ENCODE measurements at places on chromosomes 12 and 14.

DNA sequence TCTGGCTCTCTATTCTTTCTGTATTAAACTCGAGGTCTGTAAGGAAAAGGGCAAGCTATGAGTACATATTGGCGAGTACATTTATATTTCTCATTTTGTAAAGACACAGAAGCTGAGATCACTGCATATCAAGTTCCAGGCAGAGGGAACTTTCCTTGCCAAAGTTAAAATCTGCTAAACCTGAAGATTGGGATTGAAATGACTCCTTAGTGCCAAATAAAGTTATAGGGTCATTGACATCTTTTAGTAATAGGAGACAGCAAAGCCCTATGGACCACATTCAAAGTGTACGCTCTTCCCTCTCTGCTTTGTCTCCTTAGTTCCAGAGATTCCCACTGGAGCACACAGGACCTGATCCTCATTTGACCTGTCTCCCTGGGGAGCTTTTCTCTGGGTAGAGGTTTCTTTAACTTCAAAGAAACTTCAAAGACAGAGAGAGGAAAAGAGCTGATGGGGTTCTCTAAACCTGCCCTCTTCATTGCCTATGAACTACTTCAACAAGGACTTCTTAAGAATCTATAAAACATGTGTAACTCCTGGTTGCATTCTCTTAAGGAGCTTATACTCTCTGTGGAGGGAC lies 42.6 kb upstream of the PTPRR start:
- DNase-seq, result no peak

GRCh38 chr14:36591482-36591881 lies 9.1 kb upstream of the NKX2-8 start:
- no peak for DNase-seq

DNA sequence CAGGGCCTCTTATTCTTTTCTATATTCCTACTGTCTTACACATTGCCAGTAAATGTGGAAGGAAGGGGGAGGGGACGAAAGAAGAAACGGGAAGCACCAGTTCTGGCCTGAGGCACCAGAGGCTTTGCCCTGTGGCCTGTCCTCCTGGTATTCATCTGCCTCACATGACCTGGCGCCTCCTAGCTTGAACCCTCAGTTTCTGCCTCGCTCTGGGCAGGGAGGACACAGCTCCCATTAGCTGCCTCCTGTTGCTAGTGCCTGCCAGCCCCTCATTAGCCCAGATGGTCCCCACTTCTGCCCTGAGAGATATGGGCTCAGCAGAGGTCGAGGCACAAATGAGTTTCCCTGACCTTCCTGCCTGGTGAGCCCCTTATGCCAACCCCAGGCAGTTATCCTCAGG lies 3.0 kb upstream of the PLEKHG6 start:
- DNase-seq, result no peak

DNA sequence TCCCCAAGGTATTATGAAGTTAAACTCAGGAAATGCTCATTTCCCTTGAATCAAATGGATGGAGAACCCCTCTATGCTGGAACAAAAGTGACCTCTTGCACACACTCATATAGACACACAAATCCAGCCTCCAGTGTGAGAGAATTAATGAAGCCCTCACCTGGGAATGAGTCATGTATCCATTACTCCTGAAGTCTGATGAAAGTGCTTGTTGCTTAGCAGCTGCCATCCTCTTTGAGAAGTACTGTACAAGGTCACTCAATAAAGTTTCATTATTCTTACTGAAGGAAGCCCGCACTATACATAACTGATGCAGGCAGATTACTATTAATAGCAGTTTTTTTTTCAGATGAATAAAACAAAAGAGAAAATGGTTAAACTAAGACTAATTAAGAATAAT lies 102.3 kb downstream of the RERG start:
- no peak for DNase-seq

DNA sequence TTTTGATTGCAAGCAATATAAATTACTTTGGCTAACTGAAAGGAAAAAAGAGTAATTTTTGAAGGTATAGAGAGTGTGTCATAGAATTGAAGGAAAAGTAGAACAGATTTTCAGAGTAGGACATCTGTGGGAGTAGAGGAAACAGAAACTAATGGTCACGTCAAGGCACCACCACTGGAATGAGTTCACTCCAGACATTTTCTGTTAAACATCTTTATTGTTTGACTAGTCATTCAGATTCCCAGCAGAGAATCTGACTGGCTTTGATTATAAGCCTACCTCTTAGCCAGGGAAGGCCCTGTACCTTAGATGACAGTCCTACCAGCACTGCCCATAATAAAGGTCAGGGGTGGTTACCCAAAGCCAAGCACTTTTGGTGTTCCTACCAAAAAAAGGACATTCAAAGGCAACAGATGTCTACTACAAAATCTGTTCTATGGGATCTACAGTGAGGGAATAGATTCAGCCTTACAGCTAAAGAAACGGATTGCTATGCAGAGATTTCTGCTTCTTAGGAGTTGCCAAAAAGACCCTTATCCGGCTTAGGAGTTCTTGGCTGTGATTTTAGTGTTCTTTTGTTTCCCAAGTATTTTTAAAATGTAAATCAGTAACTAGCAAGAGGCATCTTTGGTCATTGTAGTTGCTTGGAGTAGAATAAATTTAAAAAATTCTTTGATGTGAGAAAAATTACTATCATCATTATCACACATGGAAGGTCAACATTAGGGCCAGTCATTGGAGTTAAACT lies 410.8 kb downstream of the RAD51B start:
- no peak for DNase-seq

DNA sequence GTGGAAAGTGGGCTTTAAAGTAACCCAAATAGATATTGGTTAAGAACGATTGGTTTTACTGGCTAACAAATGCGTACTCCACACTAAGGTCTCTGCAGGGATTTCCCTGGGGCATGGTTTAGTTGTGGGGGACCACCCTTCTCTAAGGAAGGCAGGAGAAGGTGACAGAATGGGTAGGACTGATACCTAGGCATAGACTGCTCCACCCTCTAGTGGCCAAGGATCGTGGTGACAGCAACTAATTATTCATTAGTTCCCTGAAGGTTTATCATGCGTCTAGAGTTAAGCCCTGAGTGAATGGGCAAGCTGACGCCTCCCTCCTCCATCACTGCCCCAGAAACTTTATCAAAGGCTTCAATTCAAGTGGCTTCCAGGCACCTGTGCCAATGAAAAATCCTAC lies 9.1 kb downstream of the FAM181A start:
- no peak for DNase-seq

- DNase-seq, result no peak
These were observed 15.7 kb downstream of the SNRPF start for GRCh38 chr12:95874452-95874851.

DNA sequence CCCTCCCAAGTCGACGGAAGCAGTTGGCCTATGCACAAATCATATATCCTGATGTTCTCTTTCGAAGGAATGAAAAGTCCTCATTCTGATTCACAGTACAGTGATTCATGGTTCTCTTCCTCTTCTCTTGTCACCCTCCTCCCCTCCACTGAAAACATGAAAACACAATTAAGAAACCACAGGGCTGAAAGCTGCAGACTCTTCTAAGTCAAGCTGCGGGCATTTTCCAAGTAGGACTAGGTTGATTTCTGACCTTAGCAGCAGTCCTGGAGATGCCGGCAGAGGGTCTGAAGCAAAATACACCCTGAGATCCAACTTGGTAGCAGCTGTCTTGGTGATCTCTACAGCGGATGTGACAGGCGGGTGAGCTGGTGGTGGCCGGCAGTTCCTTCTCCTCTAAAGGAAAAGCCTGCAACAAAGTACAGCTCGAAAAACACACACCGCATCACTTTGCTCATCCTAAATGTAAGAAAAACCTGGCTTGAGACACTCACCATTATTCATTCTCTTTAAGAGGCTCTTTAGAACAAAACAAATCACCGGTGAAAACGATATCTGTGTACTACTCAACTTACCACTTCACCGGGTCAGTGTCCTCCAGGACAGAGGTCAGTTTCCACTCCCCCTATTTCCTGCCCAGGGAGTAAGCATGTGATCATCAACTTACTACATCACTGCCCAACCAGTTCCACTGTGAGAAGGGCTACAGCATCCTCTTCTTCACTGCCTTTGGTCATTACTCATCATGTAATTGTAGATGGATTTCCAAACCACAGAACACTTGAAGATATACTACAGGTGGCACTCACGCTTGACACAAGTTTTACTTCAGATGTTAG lies 6.0 kb downstream of the TMCC3 start:
- no peak for DNase-seq

DNA sequence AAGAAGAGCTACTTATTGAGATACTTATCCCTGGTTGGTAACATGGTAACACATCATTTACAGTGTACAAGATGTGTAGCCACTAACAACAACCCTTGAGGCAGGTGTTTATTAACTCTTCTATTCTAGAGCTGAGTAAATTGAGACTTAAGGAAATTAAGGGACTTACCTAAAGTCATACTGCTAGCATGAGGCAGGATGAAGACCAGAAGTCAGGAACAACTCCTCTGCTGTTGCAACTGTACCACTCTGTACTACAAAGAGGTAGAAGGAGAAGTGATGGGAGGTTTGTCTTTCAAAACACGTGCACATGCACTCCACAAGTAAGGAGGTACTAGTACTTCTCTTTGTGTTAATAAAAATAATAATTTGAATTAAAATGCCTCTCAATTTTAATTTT lies 79.9 kb downstream of the LLPH start:
- DNase-seq, result no peak

GRCh38 chr12:88677464-88677863 lies 97.2 kb upstream of the KITLG start:
- no peak for DNase-seq

DNA sequence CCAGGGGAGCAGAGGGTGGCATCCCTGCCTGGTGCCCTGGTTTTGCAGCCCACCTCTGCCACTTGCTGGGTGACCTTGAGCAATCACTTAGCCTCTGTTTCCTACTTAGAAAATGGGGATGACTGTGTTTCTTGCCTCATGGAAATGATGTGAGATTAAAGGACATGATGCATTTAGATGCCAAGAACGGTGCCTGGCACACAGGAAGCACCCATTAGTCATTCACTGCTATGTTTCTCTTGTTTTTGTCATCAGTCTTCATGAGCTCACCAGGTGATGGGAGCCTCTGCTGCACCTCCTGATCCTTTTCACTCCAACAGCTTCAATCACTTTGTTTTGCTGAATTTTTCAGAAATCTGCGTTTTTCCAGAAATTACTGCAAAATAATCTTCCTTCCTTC lies 23.6 kb upstream of the ATF1 start:
- DNase-seq, result no peak

DNA sequence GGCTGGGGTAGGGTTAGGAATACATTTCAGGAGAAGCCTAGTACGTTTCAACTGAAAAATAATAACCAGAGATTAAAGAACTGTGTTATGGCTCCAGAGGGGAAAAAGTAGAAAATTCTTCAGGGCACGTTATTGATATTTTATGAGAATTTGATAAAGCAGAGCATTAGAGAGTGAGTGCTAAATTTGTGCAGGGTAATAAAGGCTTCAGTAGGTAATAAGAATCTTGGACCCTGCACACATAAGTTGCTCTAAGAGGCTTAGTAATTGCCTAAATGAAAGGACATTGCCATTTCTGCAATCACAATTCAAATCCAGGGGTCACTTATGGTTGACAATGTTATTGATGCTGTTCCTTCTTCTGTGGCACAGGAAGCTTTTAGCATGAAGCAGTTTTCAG lies 439.4 kb upstream of the DCN start:
- DNase-seq, result no peak

DNA sequence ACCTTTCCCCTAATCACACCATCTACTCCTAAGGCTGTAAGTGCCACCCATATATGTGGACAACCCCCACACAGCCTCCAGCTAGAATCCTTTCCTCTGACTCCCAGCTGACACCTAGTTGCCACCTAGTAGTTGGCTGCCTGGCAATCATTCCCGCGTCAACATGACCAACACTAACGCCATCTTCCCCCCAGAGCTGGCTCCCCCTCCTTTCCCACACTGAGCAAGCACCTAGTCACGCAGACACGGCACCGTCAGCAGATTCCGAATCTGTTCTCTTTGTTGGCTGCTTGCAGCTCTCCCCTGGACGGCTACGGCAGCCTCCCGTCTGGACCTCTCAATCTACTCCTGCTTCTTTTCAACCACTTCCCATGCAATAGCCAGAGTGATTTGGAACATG lies 27.7 kb downstream of the UBR7 start:
- no peak for DNase-seq

GRCh38 chr12:116200812-116201211 lies 76.7 kb downstream of the MED13L start:
- no peak for DNase-seq

DNA sequence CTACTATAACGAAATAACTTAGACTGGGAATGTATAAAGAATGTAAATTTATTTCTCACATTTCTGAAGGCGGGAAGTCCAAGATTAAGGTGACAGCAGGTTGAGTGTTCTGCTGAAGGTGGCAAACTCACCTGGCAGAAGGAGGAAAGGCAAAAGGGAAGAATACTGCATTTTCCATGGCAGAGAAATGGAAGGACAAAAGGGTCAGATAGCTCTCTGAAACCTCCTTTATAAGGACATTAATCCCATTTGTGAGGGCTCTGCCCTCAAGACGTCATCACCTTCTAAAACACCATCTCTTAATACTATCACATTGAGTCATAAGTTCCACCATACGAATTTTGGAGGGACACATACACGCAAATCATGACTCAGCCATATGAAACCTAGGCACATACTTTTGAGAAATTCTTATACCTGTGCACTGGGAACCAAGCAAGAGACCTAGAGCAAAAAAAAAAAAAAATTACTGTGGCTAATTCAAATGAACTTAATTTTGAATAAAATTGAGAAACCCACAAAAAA lies 1669.3 kb upstream of the FLRT2 start:
- no peak for DNase-seq

DNA sequence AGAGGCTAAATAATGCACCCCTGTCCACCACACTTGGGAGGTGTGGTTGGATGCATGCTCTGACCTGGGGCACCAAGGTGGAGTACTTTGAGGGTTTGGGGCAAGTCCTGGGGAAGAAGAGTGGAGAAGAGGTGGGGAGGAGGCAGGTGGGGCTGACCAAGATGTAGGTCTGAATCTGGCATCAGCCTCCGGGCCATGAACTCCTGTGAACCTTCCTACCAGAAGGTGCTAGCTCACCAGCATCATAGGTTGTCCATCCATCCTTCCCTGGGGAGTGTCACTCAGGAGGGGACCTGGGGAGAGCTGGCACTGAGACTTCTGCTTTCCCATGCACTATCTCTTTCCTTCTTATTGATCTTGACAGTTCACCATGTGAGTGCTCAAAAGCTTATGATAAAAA lies 13.6 kb upstream of the EMP1 start:
- no peak for DNase-seq

DNA sequence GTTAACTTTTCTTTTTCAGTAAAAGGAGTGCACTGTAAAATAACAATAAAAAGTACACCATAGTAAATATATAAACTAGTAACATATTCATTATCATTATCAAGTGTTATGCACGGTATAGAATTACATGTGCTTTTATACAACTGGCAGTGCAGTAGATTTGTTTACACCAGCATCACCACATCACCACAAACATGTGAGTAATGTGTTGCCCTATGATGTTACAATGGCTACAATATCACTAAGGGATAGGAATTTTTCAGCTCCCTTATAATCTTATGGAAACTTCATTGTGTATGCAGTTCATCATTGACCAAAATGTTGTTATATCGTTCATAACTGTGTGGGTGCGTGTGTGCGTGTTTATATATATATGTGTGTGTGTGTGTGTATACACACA lies 23.5 kb upstream of the NEDD1 start:
- DNase-seq, result no peak

GRCh38 chr14:105316968-105317510 lies 2.5 kb downstream of the PACS2 start:
- DNase-seq, result peak; percentile 32

GRCh38 chr12:122874081-122874480 lies 21.8 kb downstream of the VPS37B start:
- no peak for DNase-seq

Measured in left lung (tissue), 14 donors.